ENCODE measurements at places on chromosomes 7 and 10.

- no peak for DNase-seq
Observed at GRCh38 chr7:36249091-36249490, 96.0 kb downstream of the EEPD1 start.

DNA sequence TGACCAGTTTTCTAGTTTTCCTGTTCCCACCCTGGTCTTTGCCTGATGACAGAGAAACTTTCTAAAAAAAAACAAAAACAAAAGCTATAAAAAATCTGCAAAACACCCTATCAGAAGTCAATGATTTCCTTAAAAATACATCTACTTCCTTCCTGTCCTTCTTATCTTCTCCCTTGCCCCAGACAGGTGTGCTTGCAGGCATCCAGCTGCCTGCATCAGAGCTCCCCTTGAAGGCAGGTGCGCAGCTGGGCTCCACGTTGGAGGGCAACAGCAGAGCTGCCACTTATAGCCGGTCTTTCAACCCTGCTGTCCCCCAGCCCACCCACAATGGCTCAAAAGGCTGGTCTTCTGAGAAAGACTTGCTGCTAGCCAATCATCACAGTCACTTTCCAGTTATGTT lies 29.8 kb downstream of the UBE2D4 start:
- no peak for DNase-seq

DNA sequence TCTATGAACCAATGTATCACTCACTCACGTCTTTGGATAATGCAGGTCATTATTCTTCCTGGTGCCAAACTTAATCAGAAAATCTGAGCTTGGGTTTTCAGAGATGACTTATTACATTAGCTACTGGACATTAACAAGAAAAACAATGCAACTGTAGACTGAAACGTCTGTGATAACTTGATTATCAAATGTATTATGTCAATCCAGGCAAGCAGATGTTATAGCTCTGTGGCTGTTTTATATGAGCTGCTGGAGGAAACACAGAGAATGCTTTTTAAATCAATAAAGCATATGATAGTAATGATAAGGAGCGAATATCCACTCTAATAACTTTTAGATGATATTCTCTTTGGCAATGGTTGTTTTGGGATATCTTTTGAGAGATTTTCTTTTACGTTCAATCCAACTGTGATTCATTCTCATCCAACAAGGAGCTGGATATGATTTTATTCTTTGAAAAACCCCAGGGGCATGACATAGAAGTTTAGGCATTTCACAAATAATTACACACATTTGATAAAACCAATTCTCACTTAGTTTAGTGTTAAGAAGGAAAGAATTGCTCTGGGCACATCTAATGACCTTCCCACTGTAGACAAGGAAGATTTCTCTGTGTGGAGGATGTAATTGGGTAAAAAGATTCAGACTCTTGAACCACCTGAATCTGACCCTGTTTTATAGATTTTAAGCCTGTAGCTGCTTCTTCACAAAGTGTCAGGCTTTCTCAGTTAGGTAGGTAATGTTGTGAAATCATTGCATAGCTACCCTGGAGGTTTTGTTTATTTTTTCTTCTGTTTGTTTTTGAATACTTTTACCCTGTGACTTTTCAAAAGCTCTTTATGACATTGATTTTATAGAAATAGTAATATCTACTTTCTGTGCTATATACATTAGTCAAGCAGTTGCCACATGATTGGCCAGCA lies 1124.7 kb downstream of the DNAJB9 start:
- DNase-seq, result no peak

GRCh38 chr10:63262430-63263073 lies 129.4 kb downstream of the NRBF2 start:
- no peak for DNase-seq

DNA sequence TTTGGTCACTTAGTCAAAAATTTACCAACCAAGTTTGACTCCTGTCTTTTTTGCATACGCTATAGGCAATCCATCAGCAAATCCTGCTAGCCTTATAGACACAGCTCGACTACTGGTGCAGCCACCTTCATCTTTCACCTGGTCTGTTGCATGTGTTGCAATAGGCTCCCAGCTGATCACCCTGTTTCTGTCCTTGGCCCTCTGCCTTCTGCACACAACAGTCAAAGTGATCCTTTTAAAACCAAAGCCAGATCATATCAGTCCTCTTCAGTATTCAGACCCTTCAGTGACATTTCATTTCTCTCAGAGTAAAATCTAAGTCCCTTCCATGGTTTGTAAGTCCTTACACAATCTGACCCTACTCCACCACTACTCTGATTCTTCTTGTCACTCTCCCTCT lies 10.9 kb upstream of the CDK6 start:
- DNase-seq, result peak; percentile 72

DNA sequence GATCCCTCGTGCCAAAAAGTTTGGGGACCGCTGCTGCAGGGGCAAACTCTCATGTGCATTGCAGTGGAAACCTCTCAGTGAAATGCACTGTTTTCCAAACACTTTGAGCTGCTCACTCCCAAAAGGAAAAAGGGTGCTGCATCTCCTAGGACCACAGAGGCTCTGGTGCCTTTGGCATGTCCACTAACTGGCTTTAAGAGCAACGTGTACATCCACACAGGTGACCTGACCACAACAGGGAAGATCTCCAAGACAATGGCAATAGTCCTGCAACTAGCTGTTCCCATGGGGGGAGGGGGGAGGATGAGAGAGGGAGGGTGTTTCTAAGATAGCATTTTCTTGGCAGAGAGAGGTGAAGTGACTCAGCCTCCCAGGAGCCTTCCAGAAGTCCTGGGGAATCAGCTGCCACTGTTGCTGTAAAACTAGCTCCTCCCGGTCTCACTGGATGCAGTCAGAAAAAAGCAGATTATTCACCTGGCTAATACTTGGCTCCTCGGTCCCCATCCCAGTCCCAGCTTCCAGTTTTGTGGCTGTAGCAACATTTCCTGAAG lies 181.7 kb downstream of the HECW1 start:
- no peak for DNase-seq

- no peak for DNase-seq
Observed at GRCh38 chr10:5502571-5503476, 3.5 kb upstream of the CALML5 start.

DNA sequence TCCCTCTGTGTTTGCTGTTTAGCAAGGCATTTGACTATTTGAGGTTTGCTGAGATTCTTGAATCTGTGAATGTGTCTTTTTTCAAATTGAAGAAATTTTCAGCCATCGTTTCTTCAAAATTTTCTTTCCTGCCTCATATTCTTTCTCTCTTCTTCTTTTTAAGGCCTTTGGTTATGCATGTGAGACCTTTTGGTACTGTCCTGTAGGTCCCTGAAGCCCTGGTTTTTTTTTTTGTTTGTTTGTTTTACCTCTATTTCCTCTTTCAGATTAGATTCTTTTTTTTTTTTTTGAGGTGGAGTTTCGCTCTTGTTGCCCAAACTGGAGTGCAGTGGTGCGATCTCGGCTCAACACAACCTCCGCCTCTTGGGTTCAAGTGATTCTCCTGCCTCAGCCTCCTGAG lies 45.3 kb downstream of the MLLT10 start:
- DNase-seq, result no peak

GRCh38 chr10:115432188-115432819 lies 339.1 kb downstream of the ATRNL1 start:
- no peak for DNase-seq

- no peak for DNase-seq
Observed at GRCh38 chr7:90347759-90348158, 1.2 kb downstream of the GTPBP10 start.

DNA sequence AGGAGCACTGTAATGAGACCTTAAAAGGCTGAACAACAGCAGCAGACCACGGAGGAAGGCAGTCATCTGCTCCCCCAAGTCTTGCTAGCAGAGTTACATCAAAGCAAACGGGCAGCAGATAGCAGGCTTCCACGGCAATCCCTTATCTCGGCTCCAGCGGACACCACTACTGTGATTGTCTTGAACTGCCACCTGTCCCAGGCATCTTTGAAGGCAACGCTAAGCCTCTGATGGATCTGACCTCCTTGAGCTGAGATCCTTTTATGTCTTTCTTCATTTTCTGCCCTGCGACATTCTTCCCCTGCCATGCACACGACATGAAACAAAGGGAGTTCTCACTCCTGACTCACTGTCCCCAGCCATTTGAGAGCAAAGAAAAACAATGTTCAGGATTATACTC lies 111.7 kb downstream of the GLI3 start:
- DNase-seq, result no peak

GRCh38 chr7:1049006-1049741 lies 4.8 kb downstream of the GPR146 start:
- DNase-seq, result no peak

DNA sequence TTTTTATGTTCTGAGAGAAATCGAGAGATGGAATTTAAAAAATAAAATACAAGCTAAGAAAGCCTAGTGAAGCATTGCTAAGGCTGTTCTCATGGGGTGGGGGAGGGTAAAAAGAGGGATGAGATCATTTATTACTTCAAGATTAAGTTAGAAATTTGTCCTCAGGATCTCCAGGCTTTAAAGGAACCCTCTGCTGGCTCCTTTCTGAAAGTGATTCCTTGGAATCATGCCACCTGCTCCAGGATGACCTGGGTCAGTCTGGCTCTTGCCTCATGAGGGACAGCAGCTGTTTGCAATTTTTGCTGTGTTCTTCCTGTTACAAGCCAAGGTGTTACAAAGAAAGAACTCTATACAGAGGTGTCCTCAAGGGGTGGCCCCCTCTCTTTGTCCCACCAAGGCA lies 69.8 kb downstream of the CDK1 start:
- DNase-seq, result no peak

DNA sequence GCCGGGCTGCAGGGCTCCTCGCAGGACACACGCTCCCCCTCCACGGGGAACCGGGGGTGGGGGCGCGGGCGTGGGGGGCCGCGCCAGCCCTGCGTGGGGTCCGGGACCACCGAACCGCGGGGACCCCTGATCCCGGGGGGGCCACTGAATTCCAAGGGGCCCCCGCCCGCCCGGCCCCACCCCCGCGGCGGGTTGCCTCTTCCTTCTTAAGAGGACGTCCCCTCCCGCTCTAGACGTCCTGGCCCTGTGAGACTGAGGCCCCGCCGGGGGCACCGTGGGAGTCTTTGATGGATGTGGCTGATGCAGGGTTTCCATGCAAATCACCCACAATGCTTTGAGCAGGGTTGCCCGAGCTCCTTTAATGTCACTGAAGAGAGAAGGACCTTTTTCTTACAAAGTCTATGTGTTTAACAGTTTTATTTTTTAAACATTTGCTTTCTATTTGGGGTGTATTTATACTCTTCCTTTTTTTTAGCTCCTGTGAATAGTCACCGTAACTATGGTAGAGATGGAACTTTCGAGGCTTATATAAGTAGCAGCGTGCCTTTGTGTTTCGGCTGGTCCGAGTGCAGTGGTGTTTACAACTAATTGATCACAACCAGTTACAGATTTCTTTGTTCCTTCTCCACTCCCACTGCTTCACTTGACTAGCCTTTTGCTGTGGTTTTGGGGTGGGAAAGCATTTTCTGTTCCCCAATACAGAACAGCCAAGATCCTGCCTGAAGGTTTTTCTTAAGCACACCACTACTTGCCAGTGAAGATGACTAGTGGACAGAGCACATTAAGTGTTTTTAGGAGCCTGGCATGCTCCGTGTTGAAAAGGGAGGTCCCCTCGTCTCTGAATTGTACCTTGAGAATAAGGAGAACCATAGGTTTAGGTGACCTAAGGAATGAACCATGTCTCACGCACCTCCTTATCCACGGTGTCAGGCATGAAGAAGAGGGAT lies 44.8 kb downstream of the PDIA4 start:
- peak; percentile 89 for DNase-seq

DNA sequence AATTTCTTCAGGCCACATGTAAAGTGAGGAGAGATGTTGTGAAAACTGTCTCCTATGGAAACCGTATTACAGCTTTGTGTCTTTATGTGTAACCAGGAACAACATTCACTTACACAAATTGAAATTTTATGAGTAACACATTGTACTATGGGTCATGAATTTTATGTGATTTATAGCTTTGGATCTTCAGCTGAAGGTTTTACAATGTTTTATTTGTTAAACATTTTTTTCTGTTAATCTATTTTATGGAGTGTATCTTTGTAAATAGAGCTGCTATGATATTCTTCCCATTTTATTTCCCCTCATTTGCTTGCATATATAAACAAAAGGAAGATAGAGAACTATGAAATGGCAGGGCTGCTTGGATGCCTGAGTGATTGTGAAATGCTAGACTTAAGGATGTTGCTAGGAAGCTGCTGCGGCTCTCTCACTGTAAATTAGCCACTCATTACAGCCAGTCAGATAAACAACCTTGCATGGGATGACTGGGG lies 104.5 kb upstream of the PCLO start:
- no peak for DNase-seq

GRCh38 chr7:150410680-150411346 lies 31.7 kb downstream of the ZNF775 start:
- DNase-seq, result no peak

DNA sequence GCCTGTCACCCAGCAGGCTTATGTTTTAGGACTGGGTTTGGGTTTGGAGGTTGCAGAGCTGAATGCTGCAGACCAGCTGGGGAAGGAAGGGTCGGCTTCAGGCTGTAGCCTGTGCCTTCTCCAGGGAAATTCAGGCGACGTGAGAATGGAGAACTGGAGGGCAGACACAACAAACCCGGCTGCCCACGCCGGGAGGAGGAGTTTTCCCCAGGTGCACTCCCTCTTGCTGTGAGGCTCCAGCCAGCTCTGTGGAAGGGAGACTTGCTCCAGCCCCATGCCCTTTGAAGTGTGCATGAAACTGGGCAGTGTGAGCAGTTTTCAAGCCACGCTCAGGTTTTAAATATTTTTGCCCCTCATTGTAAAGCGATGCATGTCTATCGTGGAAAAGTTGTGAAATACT lies 279.1 kb downstream of the CCSER2 start:
- DNase-seq, result no peak

DNA sequence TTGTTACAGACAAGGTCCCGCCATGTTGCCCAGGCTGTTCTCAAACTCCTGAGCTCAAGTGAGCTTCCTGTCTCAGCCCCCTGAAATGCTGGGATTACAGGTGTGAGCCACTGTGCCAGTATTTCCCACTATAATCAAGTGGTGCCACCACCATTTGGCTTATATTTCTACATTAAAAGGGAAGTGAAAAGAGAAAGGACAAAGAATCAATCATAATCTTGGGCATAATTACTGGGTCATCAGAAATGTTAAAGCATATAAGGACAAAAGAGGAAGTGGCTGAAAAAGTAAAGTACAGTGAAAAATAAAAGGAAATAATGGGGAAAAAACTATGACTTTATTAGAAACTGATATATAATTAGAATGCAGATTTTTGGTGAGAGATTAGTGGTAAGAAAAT lies 25.7 kb upstream of the ENTPD1 start:
- DNase-seq, result no peak

GRCh38 chr10:119406601-119407253 lies 135.8 kb downstream of the RGS10 start:
- DNase-seq, result no peak

GRCh38 chr7:86469680-86470295 lies 173.9 kb upstream of the GRM3 start:
- peak; percentile 69 for DNase-seq

DNA sequence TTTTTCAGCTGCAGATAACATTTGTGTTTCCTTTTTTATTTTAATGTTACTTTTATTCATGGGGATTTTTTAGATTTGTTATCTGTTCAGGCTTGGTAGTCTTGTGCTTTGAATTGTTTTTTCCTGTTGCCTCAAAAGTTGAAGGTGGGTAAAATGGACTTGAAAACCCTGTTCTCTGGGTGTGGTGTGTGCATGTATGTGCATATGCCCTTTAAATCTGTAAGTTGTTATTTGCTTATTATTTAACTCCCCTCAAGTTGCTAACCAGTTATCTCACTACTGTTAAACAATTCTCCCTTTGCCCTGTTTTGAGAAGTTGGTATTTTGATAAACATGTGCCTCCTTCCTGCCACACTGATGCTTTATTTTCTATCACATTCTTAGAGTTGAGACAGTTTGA lies 30.6 kb downstream of the TSPAN14 start:
- no peak for DNase-seq

All from activated CD4-positive, alpha-beta T cell treated with anti-CD3 and anti-CD28 coated beads, Interleukin-10, Interleukin-2, amounts not matched to agents 100 ng/mL and 50 ng/mL, durations not matched to agents 16 hours and 8 hours (primary cell).